Uterus (tissue), 4 donors: ENCODE measurements at places on chromosomes 6 and 20. TPM values are rescaled to one million over a fixed set of nuclear protein-coding genes. Genes with fewer than 3 reads are reported as not detected.
A peak's percentile ranks its signal among the peaks of the same experiment; 100 is the strongest.

C2 gene
- total RNA-seq, result 4.7 TPM

TRIM15 gene
- total RNA-seq, result not detected

RWDD2A gene
- 4.1 TPM for total RNA-seq

- DNase-seq, result peak; percentile 81
Observed at GRCh38 chr20:49594143-49594930, 26.4 kb upstream of the PTGIS start.

DNA sequence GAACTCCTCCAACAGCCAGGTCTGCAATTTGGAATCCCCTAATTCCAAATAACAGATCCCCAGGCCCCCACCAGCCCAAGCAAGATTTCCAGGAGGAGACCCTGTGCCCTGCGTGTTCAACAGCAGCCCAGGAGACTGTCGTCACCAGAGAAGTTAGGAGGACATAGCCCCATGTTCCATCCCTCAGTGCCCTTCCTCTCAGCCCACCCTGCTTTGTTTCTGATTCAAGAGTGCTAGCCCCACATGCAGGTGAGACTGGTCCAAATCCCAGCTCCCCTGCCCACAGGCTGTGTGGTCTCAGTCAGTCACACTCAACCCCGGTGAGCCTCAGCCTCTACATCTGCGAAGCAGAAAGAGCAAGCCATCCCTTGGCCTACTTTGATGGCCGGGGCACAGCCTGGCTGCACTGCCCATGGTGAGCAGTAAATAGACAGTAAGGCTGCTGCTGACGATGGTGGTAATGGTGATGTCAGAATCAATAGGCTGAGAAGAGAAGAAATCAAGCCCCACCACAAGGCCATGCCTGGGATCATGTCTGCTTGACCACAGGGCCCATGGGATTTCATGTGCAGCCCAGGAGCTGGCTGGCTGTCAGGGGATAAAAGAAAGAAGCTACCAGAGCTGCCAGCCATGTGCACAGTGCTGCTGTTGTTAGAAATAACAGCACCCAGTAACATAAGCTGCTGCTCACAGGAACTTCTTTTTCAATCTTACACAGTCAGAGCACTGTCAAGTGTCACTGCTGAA lies 51.5 kb upstream of the NXT1 start:
- DNase-seq, result no peak

DNA sequence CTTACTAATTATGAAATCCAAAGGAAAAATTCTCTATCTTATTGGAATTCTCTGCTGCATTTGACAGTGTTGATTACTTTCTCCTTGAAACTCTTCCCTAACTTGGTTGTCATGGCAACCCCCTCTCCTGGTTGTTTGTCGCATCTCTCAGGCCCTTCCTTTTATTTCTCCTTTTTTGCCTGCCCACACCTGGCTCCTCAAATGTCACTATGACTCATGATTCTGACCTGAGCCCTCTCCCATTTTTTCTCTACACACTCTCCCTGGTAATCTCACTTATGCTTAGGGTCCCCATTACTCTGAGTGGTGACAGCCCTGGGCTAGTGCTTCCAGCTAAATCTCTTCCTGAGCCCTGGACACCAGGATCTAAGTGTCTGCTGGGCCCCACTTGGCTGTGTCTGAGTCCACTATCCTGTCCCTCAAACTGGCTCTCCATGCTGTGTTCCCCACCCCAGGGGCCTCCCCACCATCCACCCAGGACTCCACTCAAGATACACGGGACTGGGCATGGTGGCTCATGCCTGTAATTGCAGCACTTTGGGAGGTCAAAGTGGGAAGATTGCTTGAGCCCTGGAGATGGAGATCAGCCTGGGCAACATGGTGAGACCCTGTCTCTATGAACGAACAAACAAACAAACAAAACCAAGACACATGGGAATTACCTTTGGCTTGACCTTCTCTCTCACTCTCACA lies 16.5 kb upstream of the NNAT start:
- DNase-seq, result no peak

DNA sequence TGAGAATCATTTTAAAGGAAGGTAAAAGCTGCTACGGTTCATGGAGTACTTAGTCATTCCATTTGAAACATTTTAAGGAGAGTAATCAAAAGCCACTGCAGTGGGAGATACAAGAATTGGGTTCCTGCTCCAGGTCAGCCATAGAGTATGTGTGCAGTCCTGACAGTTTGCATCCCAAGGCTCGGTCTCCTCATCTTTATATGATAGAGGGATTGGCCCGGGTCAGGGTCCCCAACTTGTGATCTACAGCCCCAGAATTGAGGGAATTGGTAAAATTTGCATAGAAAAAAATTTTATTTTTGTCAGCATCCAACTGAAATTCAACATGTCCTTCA lies 147.4 kb upstream of the PRND start:
- DNase-seq, result no peak

DNA sequence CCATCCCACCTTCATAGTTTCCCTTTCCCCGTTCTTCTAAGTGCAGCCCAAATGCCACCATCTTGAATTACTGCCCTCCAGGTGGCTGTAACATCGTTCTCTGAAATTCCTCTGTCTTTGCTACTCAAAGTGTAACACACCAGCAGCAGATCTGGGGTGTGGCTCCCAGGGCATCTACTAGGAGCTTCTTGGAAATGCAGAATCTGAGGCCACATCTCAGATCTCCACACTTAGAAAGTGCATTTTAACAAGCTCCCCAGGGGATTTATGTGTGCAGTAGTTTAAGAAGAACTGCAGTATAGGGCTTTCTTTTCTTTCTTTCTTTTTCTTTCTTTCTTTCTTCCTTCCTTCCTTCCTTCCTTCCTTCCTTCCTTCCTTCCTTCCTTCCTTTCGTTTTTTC lies 1.7 kb upstream of the MLIP start:
- DNase-seq, result no peak

DNA sequence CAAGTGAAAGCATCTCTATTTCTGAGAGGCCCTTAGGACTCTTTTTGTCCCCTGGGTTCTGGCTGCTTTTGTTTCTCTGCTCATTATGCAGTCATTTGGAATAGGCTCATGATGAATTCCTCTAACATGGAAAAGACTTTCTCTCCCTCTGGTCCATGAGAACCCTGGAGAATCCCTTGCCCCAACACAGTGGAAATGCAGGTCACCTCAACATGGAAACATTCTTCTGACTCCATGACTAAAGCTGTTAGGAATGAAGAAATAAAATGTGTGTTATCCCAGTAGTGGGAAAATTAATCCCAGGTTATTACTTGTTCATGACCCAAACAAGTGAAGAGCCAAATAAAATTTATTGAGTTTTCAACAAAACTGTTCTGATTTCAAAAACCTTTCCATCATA lies 458.6 kb downstream of the EPM2A start:
- no peak for DNase-seq

GRCh38 chr6:155062866-155063341 lies 67.8 kb downstream of the TIAM2 start:
- DNase-seq, result no peak

GRCh38 chr6:69366831-69367230 lies 430.0 kb downstream of the LMBRD1 start:
- DNase-seq, result no peak

GRCh38 chr6:124977067-124977908 lies 15.1 kb downstream of the RNF217 start:
- no peak for DNase-seq

GRCh38 chr6:35170166-35170565 lies 29.0 kb upstream of the TCP11 start:
- no peak for DNase-seq

GRCh38 chr20:32980990-32981389 lies 23.2 kb downstream of the SUN5 start:
- no peak for DNase-seq

- no peak for DNase-seq
Observed at GRCh38 chr6:101747716-101748115, 354.2 kb downstream of the GRIK2 start.
